ENCODE measurements at places on chromosomes 13 and 19.

DNA sequence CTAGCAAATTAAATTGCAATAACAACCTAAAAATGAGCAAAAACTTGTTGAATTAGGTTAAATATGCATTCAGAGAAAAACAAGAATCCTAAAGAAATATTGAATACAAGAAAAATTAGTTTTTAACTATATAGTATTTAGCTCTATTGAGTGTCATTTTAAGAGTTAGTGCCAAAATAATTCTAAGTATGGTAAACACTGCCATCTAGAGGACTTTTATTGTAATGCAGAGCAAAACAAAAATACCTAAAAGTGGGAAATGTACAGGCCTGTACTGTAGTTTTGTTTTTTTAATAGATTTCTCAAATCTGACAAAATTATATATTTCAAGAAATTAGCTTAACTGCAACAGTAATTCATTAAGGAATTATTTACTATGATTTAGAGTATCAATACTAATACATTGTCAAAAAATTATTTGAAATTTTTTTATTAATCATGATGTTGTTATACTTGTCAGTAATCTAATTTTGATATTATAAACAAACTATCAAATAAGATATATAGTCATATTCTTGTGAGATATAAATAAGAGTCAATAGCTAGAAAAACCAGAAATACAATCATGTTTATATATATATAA lies 8.2 kb upstream of the PCDH9 start:
- DNase-seq = no peak

GRCh38 chr13:111634410-111634809 lies 314.0 kb downstream of the TEX29 start:
- DNase-seq = no peak

DNA sequence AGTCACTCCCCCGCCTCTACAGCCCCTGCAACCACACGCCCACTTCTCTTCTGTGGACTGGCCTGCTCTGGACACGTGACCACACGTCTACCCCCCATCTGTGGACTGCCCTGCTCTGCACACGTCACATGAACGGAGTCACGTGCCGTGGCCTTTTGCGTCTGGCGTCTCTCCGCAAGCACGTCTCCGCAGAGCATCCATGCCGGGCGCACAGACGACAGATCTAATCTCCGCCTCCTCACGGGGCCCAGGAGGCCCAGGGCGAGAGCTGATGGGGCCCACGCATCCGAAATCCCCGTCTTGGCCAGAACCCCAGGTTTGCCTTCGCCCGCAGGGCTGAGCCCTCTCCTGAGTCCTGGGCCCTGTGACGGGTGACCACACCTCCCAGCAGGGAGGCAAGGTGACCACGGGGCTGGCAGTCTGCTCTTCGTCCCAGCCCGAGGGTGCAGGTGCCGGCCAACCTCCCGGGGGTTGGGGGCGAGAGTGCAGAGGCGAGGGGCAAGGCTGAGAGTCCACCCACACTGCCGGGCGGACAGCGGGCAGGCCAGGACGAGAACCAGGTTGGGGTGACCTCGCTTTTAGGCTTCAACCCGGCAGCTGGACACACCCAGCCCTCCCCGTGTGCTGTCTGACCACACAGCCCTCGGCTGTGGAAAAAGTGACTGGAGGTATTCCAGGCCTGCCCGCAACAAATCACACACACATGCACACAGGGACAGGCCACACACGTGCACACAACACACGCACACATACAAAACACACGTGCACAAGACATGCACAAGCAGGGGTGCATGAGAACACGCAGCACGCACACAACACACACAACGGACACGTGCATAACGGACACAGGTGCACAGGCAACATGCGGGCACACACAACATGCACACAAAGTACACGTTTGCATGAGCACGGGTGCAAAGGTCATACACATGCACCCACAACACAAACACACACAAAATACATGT lies 3.9 kb downstream of the SBNO2 start:
- no peak for DNase-seq

GRCh38 chr13:49635599-49636433 lies 7.5 kb downstream of the ARL11 start:
- DNase-seq = no peak

DNA sequence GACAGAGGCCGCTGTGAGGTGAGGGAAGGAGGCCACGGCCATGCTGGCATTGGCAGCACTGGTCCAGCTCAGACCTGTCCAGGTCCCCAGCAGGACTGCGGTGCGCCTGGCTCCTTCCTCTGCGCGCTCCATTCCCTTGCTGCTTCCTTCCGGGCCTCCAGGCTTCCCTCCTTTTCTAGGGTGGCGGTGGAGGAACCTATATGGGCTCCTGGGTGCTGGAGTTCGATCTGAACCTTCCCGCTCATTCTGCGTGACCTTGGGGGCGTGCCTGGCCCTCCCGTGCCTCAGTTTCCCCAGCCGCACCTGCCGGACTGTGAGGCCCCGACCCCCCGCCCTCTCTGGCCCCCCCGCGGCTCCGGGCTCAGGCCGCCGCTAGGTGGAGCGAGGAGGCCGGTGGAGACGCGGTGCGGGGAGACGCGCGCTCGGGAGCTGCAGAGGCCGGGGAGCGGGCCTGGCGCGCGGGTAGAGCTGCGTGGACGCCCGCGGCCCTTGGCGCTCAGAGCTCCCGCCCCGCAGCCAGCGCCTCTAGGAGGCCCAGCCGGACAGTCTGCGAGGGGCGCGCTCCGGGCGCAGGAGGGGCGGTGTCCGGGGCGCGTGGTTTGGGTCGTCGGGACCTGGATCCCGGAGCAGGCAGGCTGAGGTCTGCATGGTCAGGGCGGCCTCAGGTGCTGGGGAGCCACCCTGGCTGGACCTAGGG lies 29.9 kb downstream of the EFNA2 start:
- no peak for DNase-seq

GRCh38 chr13:25067064-25067463 lies 28.9 kb upstream of the PABPC3 start:
- no peak for DNase-seq

DNA sequence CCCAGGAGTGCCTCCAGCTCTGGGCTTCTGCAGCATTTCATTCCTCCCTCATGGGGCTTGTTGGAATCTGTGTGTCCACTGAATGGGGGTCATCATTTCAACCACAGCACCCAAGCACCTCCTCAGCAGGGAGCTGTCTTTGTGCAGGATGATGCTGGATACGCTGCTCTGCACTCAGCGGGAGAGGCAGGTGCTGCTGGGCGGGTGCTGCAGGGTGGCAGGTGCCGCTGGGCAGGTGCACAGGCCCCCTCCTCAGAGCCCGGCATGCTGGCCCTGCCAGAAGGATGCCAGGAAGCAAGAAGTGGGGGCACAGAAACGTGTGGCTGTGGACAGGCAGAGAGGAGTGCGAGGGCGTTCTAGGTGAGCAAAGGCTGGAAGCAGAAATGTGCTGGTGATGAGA lies 121.8 kb upstream of the VSTM2B start:
- DNase-seq = no peak

GRCh38 chr13:24614306-24615080 lies 65.7 kb upstream of the ATP12A start:
- no peak for DNase-seq

DNA sequence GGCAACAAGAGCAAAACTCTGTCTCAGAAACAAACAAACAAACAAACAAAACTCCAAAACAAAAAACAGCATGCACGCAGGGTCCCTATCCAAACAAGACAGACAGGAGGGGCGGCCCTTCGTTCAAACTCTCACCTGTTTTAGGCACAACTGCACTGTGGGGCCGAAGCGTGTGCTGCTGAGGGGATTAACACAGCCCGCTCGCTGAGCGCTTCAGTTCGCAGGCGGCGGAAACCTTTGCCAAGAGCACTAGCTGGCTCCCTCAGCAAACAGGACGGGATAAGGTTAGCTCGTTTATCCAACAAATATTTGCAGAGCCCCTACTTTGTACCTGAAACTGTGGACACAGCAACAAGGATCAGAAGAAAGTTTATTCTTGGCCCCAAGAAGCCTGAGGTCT lies 1.6 kb upstream of the ADPRHL1 start:
- DNase-seq = no peak

GRCh38 chr13:25469169-25469525 lies 97.4 kb downstream of the ATP8A2 start:
- DNase-seq = no peak

- DNase-seq = no peak
Measured at GRCh38 chr19:1828279-1829238, 16.5 kb upstream of the ATP8B3 start.

- peak; percentile 44 for DNase-seq
Measured at GRCh38 chr19:10339380-10339960, at the start of gene ICAM3. Gene ICAM3, minus strand, starts transcription at chr19:10339624. Its CDS starts 10 bp downstream, at chr19:10339614.

GRCh38 chr19:46015687-46016425 lies 7.0 kb downstream of the PGLYRP1 start:
- DNase-seq = no peak

GRCh38 chr19:39805104-39805503 lies 26.4 kb downstream of the LEUTX start:
- DNase-seq = no peak
